ENCODE measurements at places on chromosomes 16 and 17. TPM values are rescaled to one million over a fixed set of nuclear protein-coding genes. Genes with fewer than 3 reads are reported as not detected.

EFCAB5 gene
- total RNA-seq, result 0.37 TPM

OTOP2 gene
- total RNA-seq, result not detected

RNF157 gene
- total RNA-seq, result 0.75 TPM

EME1 gene
- total RNA-seq, result 3.9 TPM

KRTAP3-1 gene
- total RNA-seq, result not detected

ATP2A3 gene
- total RNA-seq, result 0.44 TPM

MEIOC gene
- 0.22 TPM for total RNA-seq

STXBP4 gene
- 13.9 TPM for total RNA-seq

LDHD gene
- 2.1 TPM for total RNA-seq

MMP15 gene
- total RNA-seq, result 4.2 TPM

ZNF764 gene
- total RNA-seq, result 5.6 TPM

PDPK1 gene
- total RNA-seq, result 23.1 TPM

ACSM3 gene
- total RNA-seq, result 0.77 TPM

SPEM3 gene
- not detected for total RNA-seq

SLC52A1 gene
- total RNA-seq, result 0.37 TPM

FGF11 gene
- 1.7 TPM for total RNA-seq

DNAH2 gene
- total RNA-seq, result 0.37 TPM

USP32 gene
- total RNA-seq, result 90.9 TPM

GGT6 gene
- total RNA-seq, result not detected

JPH3 gene
- not detected for total RNA-seq

P4HB gene
- total RNA-seq, result 1,482 TPM

ZNF319 gene
- total RNA-seq, result 2.8 TPM

GPR179 gene
- total RNA-seq, result under 0.01 TPM

PRSS8 gene
- not detected for total RNA-seq

P2RX1 gene
- 0.25 TPM for total RNA-seq

SLC16A11 gene
- total RNA-seq, result 0.11 TPM

MYCBPAP gene
- total RNA-seq, result 2.0 TPM

C16orf54 gene
- not detected for total RNA-seq

HCRT gene
- total RNA-seq, result not detected

WFIKKN1 gene
- total RNA-seq, result 0.25 TPM

HOXB2 gene
- total RNA-seq, result 8.6 TPM

SCN4A gene
- under 0.01 TPM for total RNA-seq

Measured in uterine smooth muscle cell (primary cell).